IPS-NIHi11 (cell line): ENCODE measurements at places on chromosomes 7 and 10.

DNA sequence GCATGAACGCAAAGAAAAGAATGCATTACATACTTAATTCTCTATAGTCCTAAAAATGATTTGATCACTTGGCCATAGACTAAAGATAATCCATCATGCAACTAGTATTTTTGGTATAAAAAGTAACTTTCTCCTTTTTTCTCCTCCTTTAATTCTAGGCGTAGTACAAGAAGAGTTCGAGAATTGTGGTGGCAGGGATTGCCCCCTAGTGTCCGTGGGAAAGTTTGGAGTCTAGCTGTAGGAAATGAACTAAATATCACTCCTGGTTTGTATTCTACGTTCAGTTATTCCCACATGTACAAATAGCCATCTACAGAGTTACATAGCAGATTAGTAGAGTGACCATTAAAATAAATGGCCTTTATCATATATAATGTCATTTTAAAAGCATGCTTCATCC is 45.5 kb upstream of the HELLS start:
- no peak for DNase-seq

GRCh38 chr10:53886325-53887300 is 914.4 kb downstream of the PCDH15 start:
- DNase-seq = no peak

- DNase-seq = no peak
These were observed 249.2 kb upstream of the PHF14 start for GRCh38 chr7:10724449-10724848.

DNA sequence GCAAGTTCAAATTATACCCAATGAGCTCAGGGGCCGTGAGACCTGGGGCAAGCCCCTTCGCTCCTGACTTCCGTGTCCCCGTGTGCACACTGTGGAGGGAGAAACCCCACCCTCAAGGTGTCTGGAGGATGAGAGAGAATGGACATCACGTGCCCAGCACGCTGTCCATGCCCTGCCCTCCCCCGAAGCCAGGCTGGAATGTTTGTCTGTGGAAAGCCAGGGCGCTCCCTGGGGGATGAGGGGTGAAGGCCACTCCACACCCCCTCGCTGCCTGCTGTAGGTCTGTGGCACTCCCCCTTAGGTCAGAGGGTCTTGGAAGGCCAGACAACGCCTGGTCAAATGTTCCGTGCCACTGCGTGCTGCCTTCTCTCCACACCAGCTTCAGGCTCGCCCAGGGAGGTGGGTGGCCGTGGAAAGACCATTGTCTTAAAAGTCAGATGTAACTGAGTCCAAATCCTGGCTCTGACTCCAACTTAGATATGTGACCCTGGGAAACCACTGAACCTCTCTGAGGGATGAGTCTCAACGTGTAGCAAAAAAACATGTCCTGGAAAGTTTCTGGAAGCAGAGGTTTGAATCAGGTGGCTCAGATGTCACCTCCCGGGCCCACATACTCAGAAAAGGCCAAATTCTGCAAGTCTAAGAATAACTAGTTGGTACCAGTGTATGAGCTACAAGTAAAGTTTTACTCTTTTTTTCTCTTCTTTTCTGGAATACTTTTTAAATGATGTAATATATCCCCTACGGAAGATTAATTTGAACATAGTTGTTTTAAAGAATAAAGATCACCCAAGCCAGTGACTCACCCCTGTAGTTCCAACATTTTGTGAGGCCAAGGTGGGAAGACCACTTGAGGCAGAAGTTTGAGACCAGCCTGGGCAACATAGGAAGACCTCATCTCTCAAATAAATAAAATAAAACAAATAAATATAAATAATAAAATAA is 24.9 kb downstream of the RCC1L start:
- no peak for DNase-seq

DNA sequence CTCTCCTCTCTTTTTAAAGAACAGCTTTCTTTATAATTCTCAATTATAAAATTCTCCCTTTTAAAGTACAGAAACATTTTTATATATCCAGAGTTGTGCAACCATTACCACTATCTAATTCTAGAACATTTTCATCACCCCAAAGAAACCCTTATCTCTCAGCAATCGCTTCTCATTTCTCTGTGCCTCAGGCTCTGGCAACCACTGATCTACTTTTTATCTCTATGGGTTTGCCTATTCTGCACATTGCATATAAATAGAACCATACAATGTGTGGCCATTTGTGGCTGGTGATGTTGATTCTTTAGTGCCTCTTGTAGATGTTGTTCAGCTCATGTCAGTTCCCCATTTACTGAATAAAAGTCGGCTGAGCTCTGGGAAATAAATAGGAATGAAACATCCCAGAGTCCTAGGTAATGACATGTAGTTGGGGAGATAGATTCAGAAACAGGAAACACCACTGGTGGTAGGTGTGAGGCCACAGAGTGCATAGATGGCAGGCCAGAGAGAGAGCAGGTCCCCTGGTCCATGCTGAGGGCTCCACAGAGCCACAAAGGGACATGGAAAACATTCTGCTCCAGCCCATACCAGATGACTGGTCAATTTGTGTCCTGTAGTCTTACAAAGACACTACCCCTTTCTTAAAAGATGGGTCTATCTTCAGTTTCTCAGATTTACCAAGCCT is 126.5 kb downstream of the PLPP4 start:
- DNase-seq = no peak

DNA sequence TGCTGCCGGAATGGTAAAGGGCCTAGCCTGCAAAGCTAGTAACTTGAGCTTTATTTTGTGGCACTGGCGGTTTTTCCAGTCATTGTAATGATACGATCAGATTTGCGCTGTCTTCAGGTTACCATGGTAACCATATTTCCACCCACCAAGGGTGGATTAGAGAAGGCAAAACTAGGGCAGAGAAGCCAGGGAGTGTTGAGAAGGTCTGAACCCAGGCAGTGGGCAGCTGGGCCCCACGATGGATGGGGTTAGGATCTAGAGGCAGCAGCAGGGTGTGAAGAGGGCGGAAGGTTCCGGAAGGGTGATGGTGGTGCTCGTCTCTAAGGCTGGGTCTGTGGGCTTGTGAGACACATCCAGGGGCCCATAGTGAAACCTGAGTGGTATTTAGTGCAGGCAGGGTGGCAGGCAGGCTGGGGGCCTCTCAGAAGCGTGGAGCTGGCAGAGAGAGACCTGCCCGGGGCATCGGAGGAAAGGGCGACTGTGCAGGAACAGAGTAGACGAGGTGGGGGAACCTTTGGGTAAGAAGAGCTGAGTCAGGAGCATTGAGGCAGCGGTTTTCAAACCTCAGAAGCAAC is 87.9 kb upstream of the GTF2I start:
- no peak for DNase-seq

DNA sequence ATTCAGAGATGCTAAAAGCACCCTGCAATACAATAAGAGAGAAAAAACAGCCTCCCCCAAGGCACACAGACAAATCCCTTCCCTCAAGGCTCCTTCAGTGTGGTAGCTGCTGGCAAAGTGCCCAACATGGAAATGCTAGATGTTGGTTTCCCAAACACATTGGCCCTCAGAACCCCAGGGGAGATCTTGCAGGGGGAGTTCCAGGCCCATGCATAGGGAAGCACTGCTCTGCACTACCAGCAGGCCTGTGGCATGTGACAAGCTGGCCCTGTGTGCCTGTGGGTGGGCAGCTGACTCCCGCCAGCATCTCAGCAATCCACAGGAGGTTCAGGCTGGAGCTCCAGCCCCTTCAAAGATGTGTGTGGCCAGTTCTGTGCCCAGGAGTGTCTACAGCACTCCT is 16.8 kb upstream of the CSGALNACT2 start:
- DNase-seq = no peak

DNA sequence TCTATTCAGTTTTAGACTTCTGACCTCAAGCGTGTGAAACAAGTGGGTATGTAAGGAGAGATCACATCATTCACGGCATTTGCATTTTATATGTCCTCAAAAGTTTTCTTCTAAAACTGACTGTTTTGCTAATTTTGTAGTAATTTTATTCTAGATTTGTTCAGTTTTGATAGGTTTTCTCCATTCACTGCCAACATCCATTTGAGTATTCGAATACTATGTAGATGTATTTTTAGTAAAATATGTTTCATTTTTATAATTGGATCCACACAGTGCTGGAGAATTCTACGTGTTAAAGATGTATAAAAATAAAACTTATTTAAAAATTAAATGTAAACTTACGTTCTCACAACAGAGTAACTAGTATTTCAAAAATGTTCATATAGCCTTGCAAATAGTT is 503.0 kb downstream of the CNTNAP2 start:
- DNase-seq = no peak

DNA sequence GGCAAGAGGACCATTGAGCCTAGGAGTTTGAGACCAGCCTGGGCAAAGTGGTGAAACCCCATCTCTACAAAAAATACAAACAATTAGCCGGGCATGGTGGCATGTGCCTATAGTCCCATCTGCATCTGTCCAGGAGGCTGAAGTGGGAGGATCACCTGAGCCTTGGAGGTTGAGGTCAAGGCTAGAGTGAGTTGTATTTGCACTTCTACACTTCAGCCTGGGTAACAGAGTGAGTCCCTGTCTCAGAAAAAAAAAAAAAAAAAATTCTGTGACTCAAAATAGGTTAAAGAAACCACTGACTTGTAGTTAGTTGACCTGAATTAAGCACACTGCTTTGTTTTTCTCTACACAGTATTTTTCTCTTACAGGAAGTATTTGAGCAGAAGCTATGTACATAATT is 74.4 kb downstream of the METTL2B start:
- no peak for DNase-seq
